ENCODE measurements at places on chromosomes 11 and 22.
A peak's percentile ranks its signal among the peaks of the same experiment; 100 is the strongest.

- DNase-seq, result no peak
Observed at GRCh38 chr11:75028321-75028720, 39.6 kb downstream of the NEU3 start.

- no peak for DNase-seq
Observed at GRCh38 chr11:134686460-134687061, 274.5 kb upstream of the B3GAT1 start.

GRCh38 chr11:25970726-25971508 lies 361.0 kb upstream of the ANO3 start:
- DNase-seq, result peak; percentile 1

DNA sequence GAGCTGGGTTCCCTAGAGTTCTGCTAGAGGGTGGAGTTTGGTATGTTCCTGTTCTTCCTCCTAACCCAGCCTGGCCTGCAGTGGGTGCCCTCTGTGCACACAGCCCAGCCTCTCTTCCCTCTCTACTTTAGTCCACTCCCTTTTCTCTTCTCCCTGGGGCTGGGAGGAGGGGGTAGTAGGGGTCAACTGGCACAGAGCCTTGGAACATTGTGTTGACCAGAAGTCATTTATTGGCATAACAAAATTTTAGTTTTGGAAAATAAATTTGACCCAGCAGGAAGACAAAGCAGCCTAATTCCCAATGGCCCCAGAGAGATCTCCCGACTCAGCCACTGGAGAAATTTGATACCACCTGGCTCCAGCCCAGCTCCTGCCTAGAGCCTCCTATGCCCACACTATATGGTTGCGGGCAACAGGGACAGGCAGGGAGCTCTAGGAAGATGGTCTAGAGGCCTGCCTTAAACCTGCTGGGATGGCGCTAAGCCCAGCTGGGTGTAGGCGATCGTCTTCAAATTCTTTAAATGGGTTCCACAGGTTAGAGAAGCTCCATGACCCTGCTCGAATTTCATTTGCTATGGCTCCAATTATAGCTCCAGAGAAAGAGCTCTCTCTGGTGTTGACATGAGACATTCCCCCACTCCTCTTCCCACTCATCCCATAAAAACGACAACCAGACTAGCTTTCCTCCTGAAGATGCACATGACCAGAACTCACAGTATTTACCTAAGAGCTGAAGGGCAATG lies 9.9 kb downstream of the PCSK7 start:
- no peak for DNase-seq
